Activated T-helper 1 cell treated with anti-CD3 and anti-CD28 coated beads, Interleukin-12 subunit alpha, Interleukin-12 subunit beta, Interleukin-2, Interleukin-4 antibody, amounts not matched to agents 30 ng/mL and 10 ng/mL and 1 ng/mL, durations not matched to agents 14 hours and 24 hours and 36 hours (primary cell): ENCODE measurements at places on chromosomes 2 and 18.

- H3K27ac ChIP-seq = no peak overlapping the region
- peaks cover 4% of the 10 kb centered on the region for H3K36me3 ChIP-seq
- DNase-seq = no peak
- H3K4me3 ChIP-seq = no peak overlapping the region
- H3K4me1 ChIP-seq = no peaks in the 10 kb centered on the region
Observed at GRCh38 chr18:12765126-12765525, 62.3 kb downstream of the PSMG2 start.

DNA sequence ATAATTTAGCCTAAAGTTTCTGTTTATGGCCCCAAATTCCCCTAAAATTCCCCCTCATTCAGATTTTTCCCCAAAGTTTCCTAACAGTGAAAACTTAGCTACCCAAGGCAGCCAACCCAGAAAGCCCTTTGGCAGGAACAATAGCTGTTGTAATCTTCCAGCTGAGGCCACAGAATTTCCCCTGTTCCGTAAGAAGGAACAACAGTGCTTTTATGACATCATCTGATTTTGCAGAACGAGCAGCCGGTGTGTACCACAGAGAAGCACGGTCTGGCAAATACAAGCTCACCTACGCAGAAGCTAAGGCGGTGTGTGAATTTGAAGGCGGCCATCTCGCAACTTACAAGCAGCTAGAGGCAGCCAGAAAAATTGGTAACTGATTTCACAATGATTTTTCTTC, 6.3 kb downstream of the TNFAIP6 start:
- peaks cover 4% of the 10 kb centered on the region for H3K27me3 ChIP-seq
- no peak overlapping the region for H3K4me3 ChIP-seq
- no peak for DNase-seq
- no peaks in the 10 kb centered on the region for H3K4me1 ChIP-seq
- H3K36me3 ChIP-seq = no peaks in the 10 kb centered on the region
- no peak overlapping the region for H3K27ac ChIP-seq

- no peak overlapping the region for H3K27ac ChIP-seq
- no peak overlapping the region for H3K4me3 ChIP-seq
- peaks cover 8% of the 10 kb centered on the region for H3K27me3 ChIP-seq
- H3K36me3 ChIP-seq = no peaks in the 10 kb centered on the region
Observed at GRCh38 chr2:97693476-97693875, 19.9 kb upstream of the ZAP70 start.

DNA sequence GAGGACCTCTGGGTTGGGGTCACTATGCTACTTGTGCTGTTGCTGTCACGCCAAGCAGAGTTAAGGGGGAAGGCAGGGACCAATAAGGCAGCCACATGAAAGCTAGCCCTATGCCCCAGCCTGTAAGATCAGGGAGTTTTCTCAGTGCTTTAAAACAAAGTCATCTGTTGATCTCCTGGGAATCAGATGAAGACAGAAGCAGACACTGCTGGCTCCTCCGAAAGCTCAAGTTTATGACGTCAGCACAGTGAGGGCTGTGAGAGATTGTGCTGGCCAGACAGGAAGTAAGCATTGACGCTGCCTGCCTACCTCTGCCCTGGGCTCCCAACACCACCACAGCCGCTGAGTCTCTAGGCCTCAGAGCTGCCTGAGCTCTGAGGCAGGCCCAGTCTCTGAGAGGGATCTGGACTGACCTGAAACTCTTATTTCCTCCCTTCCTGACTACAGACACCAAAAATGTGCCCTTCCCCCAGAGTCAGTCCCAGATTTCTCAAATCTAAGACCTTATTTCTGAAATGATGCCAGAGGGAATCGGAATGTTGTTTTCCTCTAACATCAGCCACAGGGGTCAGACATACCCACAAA, 118.1 kb upstream of the EPAS1 start:
- H3K27ac ChIP-seq = peak overlapping the region; percentile 65
- peaks cover 3% of the 10 kb centered on the region for H3K27me3 ChIP-seq
- H3K4me3 ChIP-seq = no peak overlapping the region
- H3K36me3 ChIP-seq = peaks cover 1% of the 10 kb centered on the region

- no peaks in the 10 kb centered on the region for H3K4me1 ChIP-seq
- H3K4me3 ChIP-seq = no peak overlapping the region
- no peak overlapping the region for H3K27ac ChIP-seq
- peaks cover 10% of the 10 kb centered on the region for H3K27me3 ChIP-seq
- no peak for DNase-seq
Observed at GRCh38 chr2:30179536-30179935, 32.7 kb downstream of the YPEL5 start.

DNA sequence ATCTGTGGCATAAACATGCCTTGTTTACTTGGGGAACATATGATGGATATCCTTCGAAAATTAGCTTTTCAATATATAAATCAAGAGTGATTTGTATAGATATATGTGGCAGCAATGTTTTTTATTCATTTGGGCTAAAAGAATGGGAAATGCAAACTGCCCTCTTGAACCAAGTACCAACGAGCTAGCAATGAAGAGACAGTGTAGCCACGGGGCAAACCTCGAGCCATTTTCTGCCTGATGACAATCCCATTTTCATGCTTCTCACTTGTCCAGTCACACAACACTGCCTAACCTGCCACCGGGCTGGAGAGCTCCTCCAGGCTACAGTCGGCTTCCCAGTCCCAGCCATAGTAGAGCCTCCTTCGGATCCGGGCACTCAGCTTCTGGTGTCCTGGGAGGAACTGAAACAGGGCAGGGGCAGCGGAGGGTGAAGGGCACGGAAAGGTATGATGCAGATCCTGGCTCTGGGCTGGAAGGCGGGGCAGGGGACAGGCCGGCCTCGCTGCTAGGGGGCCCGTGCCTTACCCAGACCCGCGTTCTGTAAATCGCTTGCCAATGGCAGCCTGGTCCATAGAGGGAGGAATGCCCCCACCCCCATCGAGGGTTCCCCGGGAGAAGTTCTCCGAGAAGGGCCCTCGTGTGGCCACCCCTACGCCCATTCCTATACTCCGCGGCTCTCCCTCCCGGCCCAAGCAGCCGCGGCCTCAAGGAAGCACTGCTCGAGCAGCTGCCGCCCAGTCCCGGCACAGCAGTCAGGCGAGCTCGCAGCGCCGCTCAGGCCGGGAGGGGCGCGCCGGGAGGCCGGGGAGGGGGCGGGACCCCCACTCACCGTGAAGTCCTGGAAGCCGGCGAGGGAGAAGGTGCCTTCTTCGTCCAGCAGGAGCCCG, 552 bp downstream of the CNPPD1 start:
- H3K4me3 ChIP-seq = peak overlapping the region; percentile 88
- H3K27me3 ChIP-seq = no peaks in the 10 kb centered on the region
- H3K27ac ChIP-seq = peak overlapping the region; percentile 74

GRCh38 chr2:199792381-199792780, 58.6 kb downstream of the FTCDNL1 start:
- H3K27ac ChIP-seq = no peak overlapping the region
- no peak for DNase-seq
- no peak overlapping the region for H3K4me3 ChIP-seq

- H3K4me3 ChIP-seq = no peak overlapping the region
- H3K27ac ChIP-seq = peak overlapping the region; percentile 47
- no peak for DNase-seq
- peaks cover 25% of the 10 kb centered on the region for H3K4me1 ChIP-seq
Observed at GRCh38 chr18:80120932-80121331, 11.9 kb downstream of the ADNP2 start.

DNA sequence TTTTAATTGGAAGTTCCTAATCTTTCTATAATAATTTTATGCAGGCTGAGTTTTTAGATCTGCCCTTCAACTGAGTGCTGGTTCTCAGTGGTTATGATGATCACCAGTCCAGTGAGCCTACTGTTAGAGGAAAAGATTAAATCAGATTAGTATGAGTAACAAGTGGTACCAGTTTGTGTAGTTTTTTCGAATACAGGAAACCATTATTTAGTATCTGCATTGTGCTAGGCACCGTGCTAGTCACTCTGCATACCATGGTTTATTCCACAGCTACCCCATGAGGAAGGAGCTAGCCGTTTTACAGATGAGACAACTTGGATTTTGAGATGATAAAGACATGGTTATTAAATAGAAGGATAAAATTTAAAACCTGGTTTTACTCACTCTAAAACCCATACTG, 6.1 kb downstream of the PSMD1 start:
- peaks cover 27% of the 10 kb centered on the region for H3K4me1 ChIP-seq
- no peak overlapping the region for H3K27ac ChIP-seq
- H3K36me3 ChIP-seq = peaks cover 25% of the 10 kb centered on the region
- no peak overlapping the region for H3K4me3 ChIP-seq
- no peak for DNase-seq

DNA sequence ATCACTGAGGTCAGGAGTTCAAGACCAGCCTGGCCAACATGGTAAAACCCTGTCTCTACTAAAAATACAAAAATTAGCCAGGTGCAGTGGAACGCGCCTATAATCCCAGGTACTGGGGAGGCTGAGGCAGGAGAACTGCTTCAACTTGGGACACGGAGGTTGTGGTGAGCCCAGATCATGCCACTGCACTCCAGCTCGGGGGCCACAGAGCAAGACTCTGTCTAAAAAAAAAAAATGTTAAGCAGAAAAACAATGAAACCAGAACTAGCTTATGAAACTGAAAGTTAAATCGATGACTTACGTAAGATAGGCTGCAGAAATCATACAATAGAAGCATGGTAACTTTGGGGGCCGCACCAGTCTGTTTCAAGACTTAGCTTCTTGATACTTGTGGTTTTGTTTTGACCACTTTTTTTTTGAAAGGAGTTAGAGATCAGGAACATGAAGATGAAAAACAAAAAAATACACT, 6.2 kb upstream of the GPR155 start:
- H3K36me3 ChIP-seq = no peaks in the 10 kb centered on the region
- peak overlapping the region; percentile 92 for H3K27ac ChIP-seq
- H3K4me3 ChIP-seq = peak overlapping the region; percentile 76
- no peaks in the 10 kb centered on the region for H3K27me3 ChIP-seq
- peaks cover 76% of the 10 kb centered on the region for H3K4me1 ChIP-seq

DNA sequence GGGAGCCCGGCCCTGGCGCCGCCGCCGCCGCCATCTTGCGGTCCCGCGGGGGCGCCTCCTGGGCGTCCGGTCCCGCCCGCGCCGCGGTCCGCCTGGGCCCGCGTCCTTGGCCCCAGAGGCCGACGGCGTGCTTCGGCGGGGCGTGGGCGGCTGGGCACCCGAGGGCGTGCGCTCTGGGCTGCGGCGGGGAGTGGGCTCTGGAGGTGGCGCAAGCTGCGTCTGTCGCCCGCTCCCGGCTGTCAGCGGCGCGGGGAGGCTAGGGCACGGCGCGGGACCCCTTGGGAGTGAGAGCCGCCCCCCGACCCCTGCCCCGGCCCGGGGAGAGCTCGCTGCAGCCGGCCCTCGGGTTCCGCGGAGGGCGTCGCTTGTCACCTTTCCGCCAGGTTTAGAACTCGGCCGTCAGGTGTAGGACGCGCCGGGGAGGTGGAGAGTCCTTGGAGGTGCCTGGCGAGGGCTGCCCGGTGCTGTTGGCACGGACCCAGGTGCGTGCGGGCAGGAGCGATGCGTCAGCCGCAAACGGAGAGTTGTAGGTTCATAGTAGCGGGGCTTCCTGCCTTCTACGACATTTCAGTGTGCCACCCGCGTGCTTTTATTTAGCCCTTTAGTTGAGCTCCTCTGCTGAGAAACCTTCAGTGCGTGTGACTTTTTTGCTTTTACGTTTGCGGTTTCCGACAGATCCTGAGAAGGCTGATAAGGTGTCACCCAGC, 921 bp downstream of the VAPA start:
- DNase-seq = peak; percentile 65
- peaks cover 6% of the 10 kb centered on the region for H3K36me3 ChIP-seq
- peak overlapping the region; percentile 91 for H3K4me3 ChIP-seq
- H3K4me1 ChIP-seq = peaks cover 27% of the 10 kb centered on the region

- no peak for DNase-seq
- H3K27ac ChIP-seq = no peak overlapping the region
Observed at GRCh38 chr2:137437386-137437785, 526.9 kb upstream of the HNMT start.

GRCh38 chr18:62716619-62717168, 1.4 kb downstream of the PHLPP1 start:
- H3K36me3 ChIP-seq = peaks cover 6% of the 10 kb centered on the region
- peaks cover 26% of the 10 kb centered on the region for H3K27me3 ChIP-seq
- peak overlapping the region; percentile 85 for H3K4me3 ChIP-seq

GRCh38 chr2:98730707-98731040, 258 bp downstream of the MGAT4A start:
- DNase-seq = peak; percentile 52
- no peak overlapping the region for H3K27ac ChIP-seq
- H3K27me3 ChIP-seq = no peaks in the 10 kb centered on the region
- H3K4me1 ChIP-seq = peaks cover 80% of the 10 kb centered on the region
- H3K36me3 ChIP-seq = peaks cover 13% of the 10 kb centered on the region
- H3K4me3 ChIP-seq = no peak overlapping the region

DNA sequence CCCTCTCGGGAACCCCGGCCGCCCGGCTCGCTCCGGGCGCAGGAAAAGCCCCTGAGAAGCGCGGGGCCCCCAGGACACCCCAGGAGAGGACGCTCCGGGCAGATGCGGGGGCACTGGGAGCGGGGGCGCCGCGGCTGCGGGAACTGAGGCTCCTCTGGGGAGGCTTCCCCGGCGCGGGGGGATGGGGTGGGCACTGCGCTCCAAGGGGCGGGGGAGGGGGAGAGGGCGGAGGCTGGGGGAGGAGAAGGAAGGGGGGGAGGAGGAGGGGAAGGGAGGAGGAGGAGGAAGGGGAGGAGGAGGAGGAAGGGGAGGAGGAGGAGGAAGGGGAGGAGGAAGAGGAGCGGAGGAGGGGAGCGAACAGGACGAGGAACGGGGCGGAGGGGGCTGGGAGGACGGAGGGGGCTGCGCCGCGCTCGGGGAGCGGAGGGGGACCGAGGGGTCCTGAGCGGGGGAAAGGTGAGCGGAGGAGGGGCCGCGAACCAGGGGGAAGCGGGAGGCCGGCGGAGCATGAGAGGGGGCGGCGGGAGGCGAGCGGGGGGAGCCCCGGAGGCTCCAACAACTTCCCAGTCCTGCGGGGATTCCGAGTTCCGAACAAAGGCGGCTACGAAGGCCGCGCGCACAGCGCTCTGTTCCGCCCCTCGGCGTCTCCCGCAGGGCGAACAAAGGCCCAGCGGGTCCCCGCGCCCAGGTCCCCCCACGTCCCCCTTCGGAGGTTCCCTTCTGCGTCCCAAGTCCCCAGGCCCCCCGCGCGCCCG, 742 bp downstream of the PXDN start:
- H3K4me3 ChIP-seq = no peak overlapping the region
- no peak overlapping the region for H3K27ac ChIP-seq
- H3K4me1 ChIP-seq = no peaks in the 10 kb centered on the region
- peaks cover 19% of the 10 kb centered on the region for H3K27me3 ChIP-seq
- H3K36me3 ChIP-seq = no peaks in the 10 kb centered on the region

DNA sequence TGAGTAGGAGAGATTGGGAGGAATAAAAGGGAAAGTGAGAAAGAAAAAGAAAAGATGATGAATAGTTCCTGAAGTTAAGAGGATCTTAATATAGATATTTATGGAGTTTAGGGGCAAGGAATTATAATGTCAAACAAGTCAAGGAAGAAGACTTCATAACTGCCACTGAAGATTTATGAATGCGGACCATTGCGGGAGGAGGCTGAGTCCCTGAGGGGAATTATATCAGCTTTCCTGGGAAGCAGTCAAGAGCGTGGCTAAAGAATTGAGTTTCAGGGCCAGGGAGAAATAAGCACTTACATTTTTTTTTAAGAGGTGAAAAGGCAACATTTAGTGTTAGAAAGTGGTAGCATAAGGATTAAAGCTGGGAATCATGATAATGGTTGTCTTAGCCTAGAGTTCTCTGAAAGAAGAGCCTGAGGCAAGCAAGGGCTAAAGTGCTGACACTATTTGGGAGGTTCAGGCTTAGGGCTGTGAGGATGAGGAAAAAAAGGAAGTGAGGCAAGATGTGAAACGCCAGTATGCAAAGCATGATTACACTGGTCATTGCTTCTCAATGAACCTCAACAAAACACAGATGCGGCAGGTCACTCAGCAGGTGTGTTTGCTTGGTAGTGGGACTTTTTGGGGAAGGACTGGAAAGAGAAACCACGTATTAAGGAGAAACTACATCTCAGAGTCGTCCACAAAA, 217.1 kb downstream of the SLC4A3 start:
- no peaks in the 10 kb centered on the region for H3K27me3 ChIP-seq
- no peaks in the 10 kb centered on the region for H3K36me3 ChIP-seq
- no peaks in the 10 kb centered on the region for H3K4me1 ChIP-seq
- H3K4me3 ChIP-seq = no peak overlapping the region
- no peak for DNase-seq
